ENCODE measurements at places on chromosomes 7 and 10. TPM values are rescaled to one million over a fixed set of nuclear protein-coding genes. Genes with fewer than 3 reads are reported as not detected.

DNA sequence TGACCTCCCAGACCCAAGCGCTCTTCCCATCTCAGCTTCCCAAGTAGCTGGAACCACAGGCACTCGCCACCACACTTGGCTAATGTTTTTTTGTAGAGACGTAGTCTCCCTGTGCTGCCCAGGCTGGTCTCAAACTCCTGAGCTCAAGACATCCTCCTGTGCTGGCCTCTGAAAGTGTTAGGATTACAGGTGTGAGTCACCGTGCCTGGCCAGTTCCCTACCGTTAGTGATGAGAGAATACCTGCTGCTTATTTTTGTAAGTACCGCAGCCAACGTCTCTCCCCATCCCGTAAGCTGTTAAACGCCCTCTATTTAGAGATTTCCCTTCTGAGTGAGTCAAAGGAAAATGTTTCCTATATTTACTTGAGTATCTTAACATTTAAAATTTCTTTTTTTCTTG lies 38.5 kb upstream of the PDLIM1 start:
- no peak for DNase-seq

GRCh38 chr10:70776455-70777005 lies 8.6 kb downstream of the TBATA start:
- DNase-seq: peak; percentile 30

DNA sequence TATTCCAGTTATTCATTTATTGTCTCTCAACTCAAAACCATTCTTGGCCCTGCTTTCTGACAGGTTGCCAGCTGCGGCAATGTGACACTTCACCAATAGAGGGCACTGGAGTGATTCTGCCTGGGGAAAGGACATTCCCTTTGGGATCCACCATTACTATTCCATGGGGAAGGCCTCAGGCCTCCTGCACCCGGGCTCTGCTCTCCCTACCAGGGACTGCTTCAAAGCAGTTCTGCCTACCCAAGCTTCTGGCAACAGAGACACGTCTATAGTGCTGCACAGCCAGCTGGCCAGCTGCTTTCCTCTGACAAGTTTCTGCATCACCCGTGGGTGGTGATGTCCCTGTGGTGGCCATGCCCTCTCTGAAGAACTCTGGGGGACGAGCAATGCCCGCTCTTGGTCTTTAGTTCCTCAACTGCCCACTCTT lies 163.8 kb downstream of the ELMO1 start:
- peak; percentile 82 for DNase-seq

GRCh38 chr10:75814014-75814413 lies 382.6 kb downstream of the LRMDA start:
- DNase-seq: no peak

DNA sequence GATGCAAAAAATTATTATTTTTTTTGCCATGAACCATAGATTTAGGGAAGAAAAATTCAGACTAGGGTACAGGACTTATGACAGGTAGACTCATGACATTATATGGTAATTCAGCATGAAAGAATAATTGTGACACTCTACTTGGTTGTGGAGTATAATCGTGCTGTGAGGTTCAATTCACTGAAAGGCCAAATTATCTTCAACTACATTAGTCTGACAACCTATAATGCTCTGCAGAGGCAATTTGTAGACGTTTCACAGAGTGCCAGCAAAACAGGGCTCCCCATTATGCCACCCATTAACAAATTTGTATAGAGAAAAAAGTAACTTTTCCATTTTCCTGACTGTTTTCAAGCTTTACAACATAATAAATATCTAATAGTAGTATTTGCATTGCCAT lies 292.6 kb downstream of the LRMDA start:
- DNase-seq: no peak

DNA sequence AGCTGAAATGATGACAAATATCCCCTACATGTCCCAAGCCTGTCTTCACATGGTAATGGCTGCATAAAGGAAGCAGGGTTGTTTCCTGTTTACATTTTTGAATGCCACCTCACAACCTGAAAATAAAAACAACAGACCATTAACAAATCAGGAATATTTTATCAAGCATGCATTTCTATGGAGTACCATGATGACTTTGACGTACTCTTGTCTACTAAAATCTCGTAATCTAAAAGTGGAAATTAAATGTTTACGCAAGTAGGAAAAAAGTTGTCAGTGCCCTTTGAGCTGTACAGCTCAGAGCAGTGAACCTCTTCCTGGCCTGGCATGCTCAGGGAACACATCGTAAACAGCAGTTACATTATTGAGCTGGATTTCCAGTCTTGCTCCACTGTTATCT lies 194.1 kb downstream of the INHBA start:
- no peak for DNase-seq

- DNase-seq: no peak
These were observed 9.3 kb downstream of the OSBPL3 start for GRCh38 chr7:24970676-24971075.

DNA sequence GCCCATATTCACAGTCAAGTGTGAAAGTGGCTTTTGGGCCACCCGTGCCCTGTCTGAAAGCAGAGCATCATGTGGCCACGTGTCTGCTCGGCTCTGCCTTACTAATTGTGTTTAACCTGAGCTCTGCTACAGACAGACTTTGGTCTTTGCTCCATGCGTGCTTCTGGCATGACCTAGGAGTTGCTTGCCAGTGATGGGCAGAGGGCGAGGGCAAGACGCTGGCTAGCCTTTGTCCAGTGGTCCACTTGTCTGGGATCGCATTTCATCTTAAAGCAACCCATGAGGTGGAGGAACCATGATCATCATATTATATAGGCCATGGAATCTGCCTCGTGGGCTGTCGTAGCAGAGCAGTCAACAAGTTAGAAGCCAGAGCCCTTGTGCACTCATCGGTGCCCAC lies 123.3 kb upstream of the INSYN2A start:
- DNase-seq: no peak

DNA sequence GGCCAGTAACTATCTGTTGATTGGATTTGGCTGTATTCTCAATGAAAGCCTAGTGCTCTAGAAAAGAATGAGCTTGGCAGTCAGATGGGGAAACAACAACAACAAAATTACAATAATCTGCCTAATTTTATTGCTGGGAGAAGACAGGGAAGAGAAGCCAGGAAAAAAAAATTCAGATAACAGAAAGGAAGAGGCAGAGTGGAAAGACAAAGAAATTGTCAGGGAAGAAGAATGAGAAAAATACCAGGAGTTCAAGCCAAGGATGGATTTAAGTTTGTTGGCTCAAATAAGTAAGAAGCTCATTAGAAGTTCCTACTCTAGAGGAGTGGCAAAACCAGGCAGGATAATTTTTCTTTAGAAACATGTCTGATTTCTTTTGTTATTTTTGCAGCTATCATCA lies 45.9 kb upstream of the PRKG1 start:
- no peak for DNase-seq

GRCh38 chr10:48450741-48451466 lies 144.4 kb downstream of the MAPK8 start:
- peak; percentile 42 for DNase-seq

DNA sequence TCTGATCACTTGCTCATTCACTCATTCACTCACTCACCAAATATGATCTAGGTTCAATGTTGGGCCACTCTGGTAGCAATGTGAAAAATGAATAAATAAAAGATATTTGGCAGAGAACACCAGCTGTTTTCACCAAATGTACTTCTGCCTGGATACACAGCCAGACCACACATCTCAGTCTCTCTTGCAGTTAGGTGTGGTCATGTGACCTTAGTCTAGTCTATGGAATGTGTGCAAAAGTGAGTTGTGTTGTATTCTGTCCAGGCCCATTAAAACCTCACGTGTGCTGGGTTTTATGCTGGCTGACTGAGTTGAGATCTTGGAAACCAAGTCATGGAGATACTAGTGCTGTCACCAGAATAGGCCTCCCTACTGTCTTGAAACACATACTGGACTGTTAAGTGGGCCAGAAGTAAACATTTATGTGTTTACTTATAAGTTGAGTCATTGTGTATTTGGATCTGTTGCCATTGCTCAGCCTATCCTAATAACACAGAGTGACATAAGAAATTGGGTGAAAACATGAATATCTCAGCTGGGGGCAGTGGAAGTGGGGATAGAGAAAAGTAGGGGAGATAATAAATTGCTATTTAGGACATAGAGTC lies 145.5 kb downstream of the PTEN start:
- DNase-seq: no peak

- no peak for DNase-seq
These were observed 165.7 kb downstream of the NPSR1 start for GRCh38 chr7:34823650-34824258.

- DNase-seq: no peak
These were observed 168.8 kb upstream of the KLF14 start for GRCh38 chr7:130902755-130903357.

DNA sequence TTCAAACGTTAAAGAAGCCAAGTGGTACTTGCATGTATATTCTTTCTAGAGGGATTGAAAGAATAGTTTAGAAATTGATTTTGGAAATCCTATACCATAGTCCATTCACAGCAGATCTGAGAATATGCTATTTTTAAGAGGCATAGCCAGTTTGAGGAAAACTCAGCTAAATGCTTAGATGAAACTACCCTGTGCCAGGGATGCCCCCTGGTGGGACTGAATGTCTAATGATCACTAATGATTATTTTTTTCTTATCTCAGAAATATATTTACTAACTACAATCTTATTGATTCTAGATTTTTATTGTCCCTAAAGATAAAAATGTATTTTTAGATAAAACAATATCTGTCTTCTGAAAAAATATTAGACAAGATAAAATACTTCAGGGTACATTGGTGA lies 844.9 kb upstream of the PHF14 start:
- no peak for DNase-seq

GRCh38 chr10:63265222-63265617 lies 132.1 kb downstream of the NRBF2 start:
- no peak for DNase-seq

VSIR gene
- 56.0 TPM for total RNA-seq

TEX36 gene
- total RNA-seq: not detected

FAM25G gene
- total RNA-seq: not detected

CRHR2 gene
- total RNA-seq: 0.47 TPM

SPRN gene
- not detected for total RNA-seq

GDF2 gene
- not detected for total RNA-seq

NRG3 gene
- total RNA-seq: 1.4 TPM

BTBD16 gene
- not detected for total RNA-seq

Measured in right atrium auricular region (tissue), 2 donors.